ENCODE measurements at places on chromosomes 11 and 22. TPM values are rescaled to one million over a fixed set of nuclear protein-coding genes. Genes with fewer than 3 reads are reported as not detected.
A peak's percentile ranks its signal among the peaks of the same experiment; 100 is the strongest.

- DNase-seq = no peak
Measured at GRCh38 chr11:17548444-17548843, 1.4 kb downstream of the OTOG start.

H19 gene
- 10,998 TPM for total RNA-seq

- no peak for DNase-seq
Measured at GRCh38 chr22:49011769-49012648, 815.7 kb downstream of the BRD1 start.

CNTN5 gene
- not detected for total RNA-seq

PIH1D2 gene
- 1.5 TPM for total RNA-seq

DNA sequence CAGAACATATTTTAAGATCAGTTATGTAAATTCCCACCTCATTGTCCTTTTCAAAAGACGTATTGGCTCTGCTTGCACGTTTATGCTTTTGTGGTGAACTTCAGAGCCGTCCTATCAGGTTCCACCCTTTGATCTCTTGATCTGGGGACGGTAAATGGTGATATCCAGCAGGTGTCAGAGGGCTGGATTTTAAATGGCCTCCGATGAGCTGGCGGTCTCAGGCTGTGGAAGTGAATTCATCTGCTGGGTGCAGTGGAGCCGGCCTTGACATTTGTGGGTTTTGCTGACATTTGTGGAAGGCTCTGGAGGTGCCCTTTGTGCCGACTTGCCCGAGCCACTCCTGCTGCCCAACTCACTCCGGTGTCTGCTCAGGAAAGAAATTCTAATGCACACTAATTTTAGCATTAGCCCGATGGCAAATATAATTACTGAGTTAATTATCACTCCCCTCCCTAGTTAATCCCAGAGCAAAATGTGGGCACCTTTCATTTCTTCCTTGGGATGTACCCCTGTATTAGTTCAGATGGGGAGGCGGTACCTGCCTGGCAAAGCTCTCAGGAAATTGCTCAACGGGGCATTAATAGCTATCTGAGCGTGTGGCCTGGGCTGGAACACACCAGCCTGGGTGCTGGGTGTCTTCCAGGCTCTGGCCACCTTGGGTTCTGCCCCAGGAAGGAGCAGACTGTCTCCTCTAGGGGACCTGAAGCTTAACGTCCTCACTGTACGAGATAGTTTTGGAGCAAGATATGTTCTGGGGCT, 9.1 kb downstream of the LRP5 start:
- DNase-seq = no peak

PDXP gene
- total RNA-seq = 34.5 TPM

DNA sequence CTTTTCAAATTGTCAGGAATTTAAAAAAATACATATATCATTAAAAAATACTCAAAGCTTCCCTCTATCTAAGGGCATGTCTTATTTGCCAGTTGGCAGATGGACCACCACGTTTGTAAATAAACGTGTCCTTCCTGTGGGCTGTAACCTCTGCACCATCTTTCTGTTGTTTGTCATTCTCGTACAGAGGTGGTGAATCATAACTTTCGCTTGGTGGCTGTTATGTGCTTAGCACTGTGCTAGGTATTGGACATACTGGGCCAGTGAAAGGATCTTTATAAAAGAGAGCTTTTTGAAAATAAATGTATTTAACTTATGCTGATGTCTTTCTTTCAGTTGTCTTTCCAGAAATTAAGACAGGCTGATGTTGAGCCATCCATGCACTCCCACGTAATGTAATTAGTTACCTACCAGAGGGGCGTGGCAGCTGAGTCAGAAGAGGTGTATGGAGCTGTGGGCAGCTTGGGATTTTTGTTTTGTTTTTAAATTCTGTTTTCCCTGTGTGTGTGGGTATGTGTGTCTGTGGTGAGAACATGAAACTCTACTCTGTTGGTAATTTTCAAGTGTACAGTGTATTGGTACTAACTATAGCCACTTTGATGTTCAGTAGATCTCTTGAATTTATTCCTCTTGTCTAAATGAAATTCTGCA, 62.7 kb downstream of the TECTA start:
- no peak for DNase-seq

DNA sequence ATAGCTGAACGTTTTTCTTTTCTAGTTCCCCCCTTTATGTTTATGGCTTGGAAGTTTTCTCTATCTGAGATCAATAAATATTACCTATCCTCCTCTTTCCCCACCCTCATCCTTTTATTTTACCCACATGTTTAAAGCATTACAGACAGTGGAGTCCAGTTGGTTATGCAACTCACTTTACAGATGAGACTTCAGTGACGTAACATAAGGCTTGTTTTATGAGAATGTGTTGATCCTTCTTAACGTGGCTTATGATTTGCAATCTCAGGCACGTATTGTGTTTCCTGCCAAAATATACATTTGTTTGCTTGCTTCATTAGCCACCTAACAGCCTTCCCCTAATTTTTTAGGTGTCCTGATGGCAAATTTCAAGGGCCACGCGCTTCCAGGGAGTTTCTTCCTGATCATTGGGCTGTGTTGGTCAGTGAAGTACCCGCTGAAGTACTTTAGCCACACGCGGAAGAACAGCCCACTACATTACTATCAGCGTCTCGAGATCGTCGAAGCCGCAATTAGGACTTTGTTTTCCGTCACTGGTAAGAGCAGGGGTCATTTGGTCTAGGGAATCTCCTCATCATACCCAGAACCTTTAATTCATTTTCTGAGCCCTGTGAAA, 36.6 kb downstream of the TMEM45B start:
- DNase-seq = no peak

DNA sequence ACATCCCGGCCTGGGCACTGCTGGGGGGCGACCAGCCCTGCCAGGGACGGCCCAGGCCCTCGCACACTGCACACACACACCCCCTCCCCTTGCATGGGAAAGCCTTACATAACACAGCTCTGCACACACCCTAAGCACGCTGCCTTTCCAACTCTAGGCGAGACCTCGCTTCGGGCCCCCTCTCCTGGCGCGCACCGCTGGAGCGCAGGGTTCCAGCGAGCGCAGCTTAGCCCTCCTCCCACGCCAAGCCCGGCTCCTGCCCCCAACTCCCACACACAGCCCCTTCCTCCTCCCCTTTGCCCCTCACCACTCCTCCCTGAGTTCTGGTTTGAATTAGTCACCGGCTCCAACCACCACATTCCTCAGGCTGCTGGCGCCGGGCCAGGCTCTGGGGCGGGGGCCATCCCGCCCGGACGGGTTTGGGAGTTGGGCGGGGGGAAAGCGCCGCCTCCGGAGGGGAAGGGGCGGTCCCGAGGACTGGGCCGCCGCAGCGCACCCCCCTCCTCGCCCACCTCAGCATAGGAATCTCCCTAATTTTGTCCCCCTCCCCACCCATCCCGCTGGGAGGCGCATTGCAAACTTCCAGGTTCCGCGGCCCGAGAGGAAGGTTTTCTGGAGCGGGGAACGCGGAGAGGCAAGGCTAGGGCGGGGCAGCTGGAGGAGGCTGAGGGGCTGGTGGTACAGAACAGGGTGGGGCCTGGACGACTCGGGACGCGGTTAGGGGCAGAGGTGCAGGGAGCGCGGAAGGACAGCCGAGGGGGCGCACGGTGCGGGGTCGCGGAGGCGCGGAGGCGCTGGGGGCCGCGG, 966 bp downstream of the AHNAK start:
- peak; percentile 94 for DNase-seq

DNA sequence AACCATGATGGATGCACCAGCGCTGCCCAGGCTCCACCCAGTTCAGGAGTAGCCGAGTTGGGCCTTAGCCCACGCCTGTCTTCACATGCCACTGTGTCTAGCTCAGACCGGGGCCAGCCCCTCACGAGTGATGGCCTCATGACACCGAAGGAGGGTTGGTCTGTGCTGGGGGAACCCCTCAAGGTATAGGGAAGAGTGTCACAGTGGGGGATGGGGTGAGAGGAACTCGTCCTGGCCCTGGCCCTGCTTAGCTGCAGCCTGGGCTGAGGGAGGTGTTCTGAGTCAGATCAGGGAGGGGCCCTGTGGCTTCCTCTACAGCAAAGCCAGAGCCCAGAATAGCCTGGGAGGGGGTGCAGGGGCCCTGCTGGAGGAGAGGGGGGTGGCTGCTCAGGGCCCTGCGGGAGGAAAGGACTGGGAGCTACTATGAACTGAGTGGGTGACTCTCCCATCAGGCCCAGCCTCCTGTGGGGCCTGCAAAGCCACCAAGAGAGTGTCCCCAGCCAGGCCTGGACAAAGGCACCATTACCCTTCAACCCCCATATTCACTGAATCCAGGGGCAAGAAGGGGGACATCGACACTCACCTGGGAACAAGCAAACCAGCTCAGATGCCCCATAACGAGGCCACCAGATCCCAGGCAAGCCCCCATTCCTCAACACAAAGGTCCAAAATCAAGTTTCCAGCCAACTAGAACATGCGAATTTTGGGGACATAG, 41.2 kb downstream of the IGLL5 start:
- DNase-seq = peak; percentile 67

DNA sequence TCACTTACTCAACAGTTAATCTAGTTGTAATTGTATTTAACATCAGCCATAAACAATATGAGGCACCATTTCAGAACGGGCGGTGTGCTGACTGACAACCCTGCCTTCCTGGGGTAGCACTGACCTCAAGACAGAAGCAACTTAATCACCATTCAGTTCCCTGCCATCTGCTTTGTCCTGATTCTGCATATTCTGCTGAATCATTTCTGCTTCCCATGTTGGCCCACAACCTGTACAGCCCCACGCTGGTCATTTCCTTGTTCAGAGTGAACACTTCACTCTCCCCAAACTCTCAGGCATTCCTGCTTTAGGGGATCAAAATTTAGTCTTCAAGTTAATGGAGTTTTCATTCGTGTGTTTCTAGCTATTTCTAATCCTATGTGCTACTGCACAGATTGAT, 132.3 kb upstream of the ZBED5 start:
- DNase-seq = no peak
